Hepatocyte (in vitro differentiated cells): ENCODE measurements at places on chromosomes 3 and 15.
A peak's percentile ranks its signal among the peaks of the same experiment; 100 is the strongest.

DNA sequence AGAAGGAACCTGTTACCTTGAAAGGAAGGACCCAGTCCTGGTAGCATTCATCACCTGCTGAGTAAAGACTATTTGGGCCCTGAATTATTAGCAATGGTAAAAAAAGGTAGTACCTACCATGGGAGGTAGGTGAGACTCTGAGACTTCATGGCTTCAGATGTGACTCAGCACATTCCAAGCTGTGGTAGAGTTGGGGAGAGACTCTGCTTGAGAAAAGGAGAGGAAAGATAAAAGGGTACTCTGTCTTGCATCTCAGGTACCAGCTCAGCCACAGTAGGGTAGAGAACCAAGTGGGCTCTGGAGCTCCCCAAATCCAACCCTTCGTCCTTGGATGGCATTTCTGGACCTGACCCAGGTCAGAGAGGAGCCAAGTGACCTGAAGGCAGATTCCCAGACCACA is 430.4 kb downstream of the TBL1XR1 start:
- no peak for DNase-seq

GRCh38 chr3:178353006-178353694 is 183.1 kb upstream of the KCNMB2 start:
- no peak for DNase-seq

DNA sequence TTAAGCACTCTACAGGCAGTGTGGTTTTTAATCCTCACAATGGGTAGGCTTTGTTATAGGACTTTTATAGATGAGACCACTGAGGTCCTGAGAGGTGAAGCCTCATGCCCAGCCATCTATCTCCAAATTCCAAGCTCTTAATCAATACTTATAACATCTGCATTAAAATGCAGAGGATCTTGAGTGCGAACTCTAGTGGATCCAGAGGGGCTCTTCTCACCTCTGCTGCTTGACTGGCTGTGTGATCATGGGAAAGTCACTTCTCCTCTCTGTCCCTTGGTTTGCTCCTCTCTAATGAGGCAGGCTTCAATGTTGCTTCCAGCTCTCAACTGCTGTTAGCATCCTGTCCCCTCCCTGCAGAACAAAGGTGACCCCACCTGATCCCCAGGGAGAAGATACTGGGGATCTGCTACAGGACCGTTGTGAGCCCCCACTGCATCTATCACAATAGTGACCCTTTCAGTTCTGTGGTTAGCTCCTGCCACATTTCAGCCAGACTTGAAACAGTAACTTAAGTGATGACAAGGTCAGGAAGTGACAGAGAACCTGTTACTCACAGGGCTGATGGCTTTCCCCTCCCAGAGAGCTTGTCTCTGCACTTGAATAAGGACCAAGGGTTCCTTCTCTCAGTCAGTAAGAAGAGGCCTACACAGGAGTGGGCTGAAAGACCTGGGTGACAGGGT is 1.3 kb downstream of the SLC27A2 start:
- no peak for DNase-seq

GRCh38 chr15:77387365-77388105 is 32.4 kb downstream of the PEAK1 start:
- DNase-seq: no peak

- DNase-seq: no peak
Measured at GRCh38 chr3:195727606-195728195, 6.9 kb downstream of the MUC20 start.

DNA sequence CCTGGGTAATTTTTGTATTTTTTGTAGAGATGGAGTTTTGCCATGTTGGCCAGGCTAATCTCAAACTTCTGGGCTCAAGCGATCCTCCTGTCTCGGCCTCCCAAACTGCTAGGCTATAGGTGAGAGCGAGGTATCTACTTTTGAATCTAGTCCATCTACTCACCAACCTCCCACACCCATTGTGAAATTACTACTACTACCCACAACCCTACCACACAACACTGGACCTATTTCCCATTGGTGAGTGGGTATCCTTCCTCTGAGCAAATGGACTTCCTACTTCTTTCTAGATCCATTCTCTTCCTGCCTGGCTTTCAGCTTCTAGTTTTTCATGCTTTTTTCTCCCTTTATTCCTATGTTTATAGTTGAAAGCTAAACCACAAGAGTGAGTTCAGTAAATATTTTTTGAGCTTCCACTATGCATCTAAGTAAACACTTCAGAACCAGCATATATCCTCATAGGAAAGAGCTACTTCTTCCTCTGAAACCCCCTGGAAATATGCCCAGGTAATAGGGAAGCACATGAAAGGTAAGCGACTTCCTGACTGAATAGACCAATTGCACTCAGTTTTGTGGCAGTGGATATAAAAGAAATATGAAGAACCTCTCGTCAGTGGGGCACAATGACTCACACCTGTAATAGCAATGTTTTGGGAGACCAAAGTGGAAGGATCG is 39.1 kb downstream of the MYO1E start:
- DNase-seq: no peak

DNA sequence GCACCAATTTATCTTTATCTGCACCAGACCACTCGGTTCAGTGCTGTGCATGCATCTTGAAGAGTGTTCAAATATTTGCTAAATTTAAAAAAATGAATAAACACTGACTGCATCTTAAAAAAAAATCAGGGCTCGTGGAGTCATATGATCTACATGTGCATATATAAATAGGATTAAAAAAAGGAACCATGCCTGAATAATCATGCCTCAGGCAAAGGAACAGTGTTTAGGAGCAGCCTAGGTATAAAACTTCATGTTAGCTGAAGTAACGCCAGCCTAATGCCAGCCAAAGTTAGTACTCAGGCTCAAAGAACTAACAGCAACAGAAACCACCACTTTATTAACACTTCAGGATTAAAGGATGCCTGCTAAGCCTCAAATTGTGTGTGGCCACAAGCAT is 9.5 kb downstream of the ABCC5 start:
- DNase-seq: no peak

- no peak for DNase-seq
Measured at GRCh38 chr3:9887480-9887879, 2.9 kb upstream of the JAGN1 start.

- no peak for DNase-seq
Measured at GRCh38 chr3:158451405-158452055, 119.5 kb upstream of the MLF1 start.

DNA sequence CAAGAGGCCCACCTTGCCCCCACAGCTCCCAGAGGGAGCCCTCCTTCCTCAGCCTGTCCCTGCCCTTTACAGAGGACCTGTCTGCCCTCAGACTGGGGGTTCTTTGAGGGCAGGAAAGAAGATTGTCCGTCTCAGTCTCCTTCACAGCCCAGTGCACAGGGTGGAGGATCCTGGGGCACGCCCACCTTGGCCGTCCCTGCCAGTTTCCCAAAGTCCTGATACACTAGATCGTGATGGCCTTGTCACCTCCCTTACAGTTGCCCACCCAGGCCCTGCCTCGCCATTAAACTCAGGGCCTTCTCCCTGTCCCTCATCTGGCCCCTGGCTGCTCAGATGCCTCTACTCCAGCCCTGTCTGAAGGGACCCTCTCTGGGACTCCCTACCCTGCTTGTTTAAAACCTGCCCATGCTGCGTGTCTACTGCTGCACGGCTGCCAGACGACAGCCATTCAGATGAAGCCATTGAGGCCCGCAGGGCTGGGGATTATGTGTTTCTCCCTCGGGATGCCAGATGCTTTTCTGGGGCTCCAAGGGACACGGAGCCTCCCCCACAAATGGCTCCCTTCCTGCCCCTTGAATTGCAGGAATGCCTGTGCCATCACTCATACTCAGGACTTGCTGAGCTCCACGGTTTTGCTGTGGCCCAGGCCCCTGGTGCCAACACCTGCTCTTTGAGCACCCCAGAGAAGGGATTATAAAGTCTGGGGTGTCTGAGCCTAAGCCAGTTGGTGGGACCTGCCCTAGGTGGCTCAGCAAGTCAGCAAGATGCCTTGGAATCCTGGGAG is 27.8 kb downstream of the ACSBG1 start:
- DNase-seq: peak; percentile 4

- DNase-seq: no peak
Measured at GRCh38 chr3:113043686-113044085, 52.9 kb downstream of the GTPBP8 start.

DNA sequence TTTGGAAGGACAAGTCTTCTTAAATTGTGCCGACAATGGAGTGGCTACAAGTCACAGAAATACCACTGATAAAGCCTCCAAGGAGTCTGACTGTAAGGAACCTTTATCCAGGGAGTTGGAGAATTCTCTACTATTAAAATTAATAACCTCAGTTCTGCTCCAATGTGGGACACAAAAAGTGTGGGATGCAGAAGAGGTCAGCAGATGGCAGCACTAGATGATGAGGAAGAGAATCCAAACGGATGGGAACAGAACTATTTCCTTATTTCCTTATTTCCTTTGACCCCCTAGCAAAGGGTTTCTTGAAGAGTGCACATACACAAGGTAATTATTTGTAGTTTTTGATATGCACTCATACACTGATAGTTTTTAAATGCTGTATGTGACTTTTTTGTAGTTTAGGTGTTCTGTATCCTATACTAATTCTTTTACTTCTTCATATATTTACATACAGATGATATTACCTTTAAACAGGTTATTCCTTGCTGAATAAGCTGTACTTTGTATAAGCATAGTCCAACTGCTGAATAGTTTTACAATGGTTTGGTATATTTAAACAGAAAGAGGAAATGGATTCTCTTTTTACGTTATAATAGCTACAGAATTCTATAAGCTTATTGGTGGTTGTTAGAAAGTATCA is 25.6 kb upstream of the NLGN1 start:
- peak; percentile 46 for DNase-seq

GRCh38 chr15:52290329-52290728 is 5.3 kb downstream of the MYO5C start:
- DNase-seq: no peak

- DNase-seq: no peak
Measured at GRCh38 chr15:91784973-91785709, 68.4 kb upstream of the SLCO3A1 start.

DNA sequence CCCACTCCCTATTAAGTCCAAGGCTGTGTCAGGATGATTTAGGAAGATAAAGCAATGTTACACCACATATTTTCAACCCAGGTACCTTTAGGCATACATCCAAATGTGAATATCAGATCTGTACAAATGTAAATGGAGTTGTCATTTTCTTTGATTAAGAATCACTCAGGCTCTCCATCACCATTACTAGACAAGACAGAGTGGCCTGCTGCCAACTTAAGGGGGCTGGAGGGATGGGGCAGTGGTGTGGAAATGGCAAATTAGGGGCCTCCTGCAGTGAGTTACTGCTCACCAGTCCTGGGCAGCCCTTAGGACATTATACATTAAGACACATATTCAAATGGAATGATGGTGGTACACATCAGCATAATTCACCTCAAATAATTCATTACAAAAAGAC is 211.0 kb downstream of the TNIK start:
- DNase-seq: no peak

- DNase-seq: no peak
Measured at GRCh38 chr3:156148946-156149381, 28.6 kb downstream of the KCNAB1 start.

DNA sequence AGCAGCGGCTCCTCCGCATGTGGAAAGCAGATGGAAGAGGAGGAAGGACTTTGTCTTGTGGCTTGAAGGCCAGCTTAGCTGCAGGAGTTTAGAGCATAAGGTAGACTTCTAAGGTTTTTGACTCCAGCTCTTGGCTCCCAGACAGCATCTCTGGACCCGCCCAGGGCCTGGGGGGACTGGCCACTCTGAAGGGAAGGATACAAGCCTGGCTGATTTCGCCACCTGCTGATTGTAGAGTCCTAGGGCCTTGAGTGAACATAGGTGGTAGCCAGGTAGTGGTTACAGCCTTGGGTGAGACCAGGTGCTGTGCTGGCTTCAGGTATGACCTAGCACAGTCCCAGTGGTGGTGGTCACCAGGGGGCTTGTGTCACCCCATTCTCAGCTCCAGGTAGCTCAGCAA is 48.4 kb upstream of the RPL35A start:
- no peak for DNase-seq

DNA sequence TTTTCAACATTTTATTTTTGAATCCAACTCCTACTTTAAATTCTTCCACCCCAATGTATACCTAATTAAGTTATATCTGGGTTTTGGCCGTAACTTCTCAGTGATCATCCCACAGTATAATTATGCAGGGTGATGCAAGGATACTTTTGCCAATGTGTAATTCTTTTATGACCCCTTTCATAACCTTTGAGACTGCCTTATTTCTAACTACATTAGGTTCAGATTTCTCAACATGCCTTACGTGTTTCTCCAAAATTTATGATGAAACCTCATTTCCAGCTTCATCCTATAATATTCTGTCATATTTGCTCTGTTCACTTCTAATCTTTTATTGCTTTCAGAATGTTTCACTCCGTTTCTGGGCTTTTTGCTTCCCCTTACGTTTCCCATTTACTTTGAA is 1229.6 kb upstream of the ALCAM start:
- DNase-seq: no peak

- DNase-seq: no peak
Measured at GRCh38 chr15:67746022-67746421, 79.3 kb upstream of the SKOR1 start.

DNA sequence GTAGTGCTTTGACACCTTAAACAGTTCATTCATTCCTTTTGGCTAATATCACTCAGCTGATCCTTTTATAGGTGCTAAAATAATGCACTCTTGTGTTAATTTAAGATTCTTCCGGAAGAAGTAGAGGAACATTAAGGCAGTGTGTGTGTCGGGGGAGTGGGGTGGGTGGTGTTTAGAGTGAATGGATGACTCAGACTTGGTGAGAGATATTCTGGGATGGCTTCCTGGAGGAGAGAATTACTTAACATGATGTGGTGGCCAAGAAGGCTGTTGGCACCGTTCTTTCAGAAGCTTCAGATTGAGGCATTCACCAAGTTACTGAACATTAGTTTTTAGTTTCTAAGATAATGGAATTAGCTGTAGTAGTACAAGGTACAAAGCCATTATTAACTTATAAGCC is 125.6 kb upstream of the ROPN1 start:
- no peak for DNase-seq

DNA sequence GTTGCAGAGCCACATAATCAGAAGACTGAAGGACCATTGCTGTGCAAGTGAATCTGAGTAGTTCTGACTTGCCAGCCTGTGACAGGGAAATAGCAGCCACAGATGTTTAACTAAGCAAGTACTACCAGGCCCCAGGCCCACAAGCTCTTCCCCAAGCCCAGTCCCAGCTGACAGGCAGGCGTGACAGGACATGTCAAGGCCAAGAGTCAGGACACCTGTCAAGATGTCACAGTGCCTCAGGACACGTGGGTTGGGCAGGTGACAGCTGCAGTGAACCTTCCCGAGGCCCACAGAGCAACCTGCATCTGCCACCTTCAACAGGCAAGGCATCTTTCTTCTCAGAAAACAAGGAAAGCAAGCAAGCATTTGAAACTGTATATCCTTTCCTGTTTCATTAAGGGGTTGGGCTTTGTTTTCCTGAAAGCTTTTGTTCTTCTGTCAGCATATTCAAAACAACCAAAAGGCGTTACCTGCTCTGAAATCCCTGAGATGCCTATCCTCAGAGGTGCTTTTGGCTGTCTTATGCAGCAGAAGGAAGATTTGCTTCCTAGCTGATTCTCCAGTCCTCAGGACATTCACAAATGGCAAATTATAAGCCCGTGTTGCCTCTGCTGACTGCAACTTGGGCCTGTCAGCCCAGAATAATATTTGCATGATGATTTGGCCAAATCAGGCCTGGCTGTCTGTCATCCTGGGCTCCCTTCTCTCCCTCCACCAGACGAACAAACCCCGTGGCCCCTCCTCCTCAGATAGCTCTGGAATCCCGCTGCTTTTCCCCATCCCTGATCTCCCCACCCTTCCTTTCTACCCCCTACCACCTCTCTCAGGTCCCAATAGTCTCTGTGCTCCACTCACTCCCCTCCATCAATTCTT is 171.8 kb upstream of the WNT5A start:
- DNase-seq: no peak
